ENCODE measurements at places on chromosomes 4 and X.

- no peak for DNase-seq
These were observed 711.8 kb upstream of the FAM241A start for GRCh38 chr4:111433441-111433840.

- no peak for DNase-seq
These were observed 73.7 kb downstream of the BEND2 start for GRCh38 chrX:18146954-18147353.

DNA sequence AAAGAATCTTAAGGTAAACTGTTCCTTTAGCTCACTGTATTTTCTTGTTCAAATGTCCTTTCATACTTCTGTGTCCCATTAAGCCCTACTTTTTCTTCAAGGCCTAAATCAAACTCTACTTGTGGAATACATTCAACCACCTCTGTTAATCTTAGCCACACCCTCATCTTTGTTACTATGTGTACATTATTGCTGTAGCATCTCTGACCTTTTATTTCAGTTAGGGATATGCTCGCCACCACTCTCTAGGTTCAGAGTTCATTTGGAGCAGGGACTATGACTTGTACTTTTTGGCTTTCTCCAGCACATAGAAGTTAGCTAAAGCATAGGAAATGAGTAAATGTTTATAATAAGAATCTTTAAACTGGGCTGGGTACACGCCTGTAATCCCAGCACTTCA, 6.8 kb upstream of the PNPLA4 start:
- DNase-seq, result no peak

- DNase-seq, result no peak
These were observed 3.1 kb downstream of the PHEX start for GRCh38 chrX:22035236-22035635.

DNA sequence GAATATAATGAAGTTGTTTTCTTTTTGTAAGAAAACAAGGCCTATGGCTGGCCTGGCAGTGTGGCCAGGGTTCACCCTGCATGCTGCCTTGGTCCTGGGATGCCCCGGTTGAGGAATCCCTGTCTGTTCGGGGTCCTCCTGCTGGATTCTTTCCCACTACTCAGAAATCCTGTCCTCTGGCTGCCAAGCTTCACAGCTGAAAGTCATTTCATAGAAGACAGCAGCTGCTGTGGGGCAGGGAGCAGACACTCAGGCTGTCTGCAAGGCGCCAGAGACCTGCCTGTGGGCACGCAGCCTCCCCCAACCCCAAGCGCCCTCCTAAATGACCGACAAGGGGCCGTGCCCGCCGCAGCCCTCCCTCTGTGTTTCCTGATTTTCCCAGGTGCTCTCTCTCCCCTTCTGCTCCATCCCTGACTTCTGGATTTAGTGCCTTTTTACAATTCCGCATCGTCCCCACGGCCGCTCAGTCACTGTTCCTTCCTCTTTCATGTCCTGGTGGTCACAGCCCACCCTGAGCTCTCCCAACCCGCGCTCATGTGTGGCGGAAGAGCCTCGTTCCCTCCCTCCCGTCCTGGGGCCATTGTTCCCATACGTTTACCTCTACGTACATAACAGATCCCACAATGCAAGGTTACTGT, 27.5 kb downstream of the ZFYVE28 start:
- no peak for DNase-seq

GRCh38 chrX:140360924-140361323, 143.9 kb downstream of the SOX3 start:
- no peak for DNase-seq

GRCh38 chr4:147580396-147580795, 36.8 kb upstream of the TMEM184C start:
- DNase-seq, result no peak

- DNase-seq, result no peak
These were observed 4.8 kb upstream of the DUSP9 start for GRCh38 chrX:153642051-153642654.

DNA sequence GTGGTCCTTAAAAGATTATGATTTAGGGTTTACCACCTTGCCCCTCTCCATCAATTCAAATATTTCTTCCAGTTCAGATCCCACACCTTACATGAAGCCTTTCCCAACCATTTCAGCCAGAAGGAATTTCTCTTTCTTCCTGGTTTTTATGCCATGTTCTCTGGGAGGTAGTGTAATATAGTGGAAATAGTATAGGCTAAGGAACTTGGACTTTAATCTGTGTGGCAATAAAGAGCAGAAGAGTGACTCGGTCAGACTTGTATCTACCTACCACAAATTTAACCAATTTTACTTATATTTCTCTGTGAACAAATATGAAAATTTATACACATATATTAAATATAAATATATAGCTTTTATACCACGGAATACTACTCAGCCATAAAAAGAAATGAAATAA, 18.4 kb upstream of the CISD2 start:
- no peak for DNase-seq

DNA sequence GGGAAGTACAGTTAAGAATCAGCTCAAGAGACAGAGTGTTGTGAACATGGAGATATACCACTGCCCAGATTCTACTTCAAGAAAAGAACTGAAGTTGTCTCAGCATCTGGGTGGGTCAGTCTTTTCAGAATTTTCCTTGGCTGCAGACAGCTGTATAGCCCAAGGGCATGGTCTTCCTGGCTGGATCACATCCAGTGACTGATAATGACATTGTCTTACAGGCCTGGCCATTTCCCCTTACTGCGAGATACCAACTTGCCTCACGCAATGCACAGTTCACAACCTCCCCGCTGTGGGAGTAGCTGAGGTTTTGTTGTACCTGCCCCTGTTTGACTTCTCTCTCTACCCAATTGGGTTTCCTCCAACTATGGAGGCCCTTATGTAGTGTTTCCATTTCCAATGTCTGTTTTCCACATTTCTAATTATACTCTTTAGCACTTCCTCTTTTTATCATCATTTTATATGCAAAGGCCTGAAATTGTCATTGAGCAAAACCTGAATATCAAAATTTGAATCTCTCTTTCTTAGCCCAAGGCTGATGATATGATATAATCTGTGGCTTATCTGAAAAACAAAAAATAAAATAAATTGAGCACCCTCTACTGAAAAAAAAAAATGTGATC, 209.1 kb downstream of the NAF1 start:
- DNase-seq, result no peak

- no peak for DNase-seq
These were observed 51.6 kb downstream of the NFKB1 start for GRCh38 chr4:102552781-102553180.

- no peak for DNase-seq
These were observed 15.7 kb upstream of the N4BP2 start for GRCh38 chr4:40040908-40041307.

DNA sequence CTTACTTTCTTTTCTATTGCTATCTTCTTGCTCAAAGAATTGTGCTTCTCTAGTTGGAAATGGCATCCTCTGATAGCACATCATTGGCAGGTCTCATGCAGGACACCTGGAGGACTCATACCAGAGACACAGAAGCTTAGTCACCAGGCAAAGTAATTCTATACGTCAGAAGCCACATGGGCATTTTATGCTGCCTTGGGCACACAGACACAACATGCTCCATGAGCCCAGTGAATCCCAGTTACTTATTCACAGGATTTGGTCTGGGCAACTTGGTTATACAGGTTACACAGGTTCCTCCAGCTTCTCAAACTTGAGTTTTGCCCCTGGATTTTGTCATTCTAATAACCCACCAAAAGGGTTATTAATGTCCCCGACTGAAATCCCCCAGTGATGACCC, 7.1 kb downstream of the RASSF6 start:
- DNase-seq, result no peak

- no peak for DNase-seq
These were observed 25.5 kb downstream of the GPRASP3 start for GRCh38 chrX:102745857-102746584.

GRCh38 chrX:21813612-21814368, 25.6 kb upstream of the MBTPS2 start:
- DNase-seq, result no peak

GRCh38 chr4:114109776-114110175, 130.3 kb upstream of the ARSJ start:
- DNase-seq, result no peak

DNA sequence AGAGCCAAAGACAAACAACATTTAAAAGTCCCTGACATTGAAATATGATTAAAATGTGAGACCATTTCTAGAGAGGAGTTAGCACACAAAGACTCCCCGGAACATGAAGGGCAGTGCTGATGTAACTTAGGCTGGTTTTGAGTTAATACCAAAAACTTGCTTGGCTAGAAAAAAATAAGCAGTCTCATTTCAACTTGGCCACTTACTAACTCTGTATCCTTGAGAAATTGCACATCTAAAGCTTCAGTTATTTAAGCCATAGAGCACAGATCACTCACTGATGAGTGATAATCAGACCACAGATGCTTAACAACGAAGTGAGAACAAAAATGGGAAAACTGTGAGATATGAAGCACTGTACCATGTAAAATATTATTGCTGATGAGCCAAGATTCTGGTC, 65.9 kb upstream of the MAOA start:
- no peak for DNase-seq

GRCh38 chr4:101199507-101200285, 147.6 kb downstream of the PPP3CA start:
- DNase-seq, result no peak

DNA sequence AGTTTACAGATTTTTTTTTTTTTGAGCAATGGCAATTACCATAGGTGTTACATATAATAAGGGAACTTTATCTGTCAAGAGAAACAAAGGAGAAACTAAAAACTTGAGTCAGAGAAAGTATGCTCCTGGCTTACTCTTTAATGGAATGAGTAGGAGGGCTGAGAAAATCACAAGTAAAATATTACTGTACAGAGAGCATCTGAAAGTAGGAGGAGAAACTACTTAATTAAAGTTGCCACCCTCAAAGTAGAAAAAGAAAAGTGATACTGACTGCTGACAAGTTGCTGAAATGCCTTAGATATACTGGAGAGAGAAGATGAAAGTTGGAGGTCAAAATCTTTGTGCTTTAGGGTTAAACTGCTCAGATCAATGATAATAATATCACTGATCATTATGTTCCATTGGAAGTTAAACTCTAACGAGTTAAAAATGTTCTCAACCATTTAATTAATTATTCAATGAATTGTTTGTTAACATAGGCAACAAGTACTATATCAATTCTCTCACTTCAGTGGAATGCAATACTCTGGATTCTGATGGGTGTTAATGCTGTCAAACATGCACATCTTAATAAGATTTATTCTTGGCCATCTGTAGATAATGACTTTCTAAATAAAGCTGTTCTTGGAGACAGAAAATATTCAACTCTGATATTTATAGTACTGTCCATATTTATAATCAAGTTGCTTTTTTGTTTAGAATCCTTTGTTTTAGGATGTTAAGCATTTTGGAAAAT, 61.2 kb upstream of the CAMK2D start:
- DNase-seq, result no peak

- no peak for DNase-seq
These were observed 16.2 kb downstream of the ZFYVE28 start for GRCh38 chr4:2402048-2402842.

DNA sequence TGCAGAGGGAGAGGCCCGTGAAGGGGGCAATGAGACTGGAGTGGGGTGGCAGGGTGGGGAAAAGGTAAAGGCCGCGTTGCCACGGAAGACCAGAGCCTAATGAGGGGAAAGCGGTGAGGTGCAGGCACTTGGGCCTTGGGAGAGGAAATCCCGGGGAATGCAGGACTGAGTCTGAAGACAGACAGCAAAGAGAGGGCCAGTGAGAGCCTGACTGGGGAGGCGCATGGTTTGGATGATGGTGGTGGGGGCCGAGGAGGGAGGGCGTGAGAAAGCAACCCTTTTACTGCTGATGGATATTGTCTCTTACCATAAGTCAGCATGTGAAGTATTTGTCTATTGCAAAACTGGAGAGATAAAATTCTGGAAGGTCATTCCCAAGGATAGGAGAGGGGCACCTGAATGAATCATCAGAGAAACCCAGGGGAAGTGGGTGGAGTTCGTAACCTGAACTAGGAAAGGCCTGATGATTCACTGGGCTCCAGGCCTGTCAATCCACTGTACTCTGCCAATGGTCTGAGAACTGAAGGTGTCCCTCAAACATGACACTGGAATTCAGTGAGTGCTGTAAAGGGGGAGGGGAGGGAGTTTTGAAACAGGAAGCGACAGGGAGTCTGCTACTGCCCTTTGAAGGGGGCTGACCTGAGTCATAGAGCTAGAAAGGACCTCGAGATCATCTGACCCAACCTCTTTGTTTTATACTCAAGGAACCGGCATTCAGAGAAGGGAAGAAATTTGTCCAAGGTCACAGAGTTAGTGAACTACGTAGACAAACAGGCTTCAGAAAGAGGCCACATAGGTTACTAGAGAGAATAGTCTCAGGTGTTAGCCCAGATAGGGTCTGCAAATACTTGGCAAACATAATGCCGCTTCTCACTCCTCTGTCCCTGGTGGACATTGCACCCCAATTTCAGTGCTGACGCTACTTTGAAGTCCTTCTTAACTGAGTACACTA, 52.2 kb downstream of the NALF2 start:
- no peak for DNase-seq

DNA sequence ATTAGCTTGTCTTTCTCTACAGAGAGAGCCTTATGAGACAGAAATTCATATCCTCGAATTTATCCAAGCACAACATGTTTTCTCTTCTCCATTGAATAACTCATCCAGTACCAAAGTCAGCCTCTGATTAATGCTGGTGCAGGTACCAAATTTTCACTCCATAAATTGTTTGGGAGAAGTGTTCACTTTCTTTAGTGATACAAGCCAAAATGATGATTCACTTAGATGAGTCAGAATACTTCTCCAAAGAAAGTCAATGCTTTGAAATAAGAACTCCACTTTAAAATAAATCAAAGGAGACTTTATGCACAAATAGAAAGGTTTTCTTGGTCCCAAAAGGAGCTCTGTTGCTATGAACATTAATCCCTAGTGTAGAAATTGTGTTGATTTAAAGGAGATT, 60.2 kb downstream of the MAOB start:
- no peak for DNase-seq

DNA sequence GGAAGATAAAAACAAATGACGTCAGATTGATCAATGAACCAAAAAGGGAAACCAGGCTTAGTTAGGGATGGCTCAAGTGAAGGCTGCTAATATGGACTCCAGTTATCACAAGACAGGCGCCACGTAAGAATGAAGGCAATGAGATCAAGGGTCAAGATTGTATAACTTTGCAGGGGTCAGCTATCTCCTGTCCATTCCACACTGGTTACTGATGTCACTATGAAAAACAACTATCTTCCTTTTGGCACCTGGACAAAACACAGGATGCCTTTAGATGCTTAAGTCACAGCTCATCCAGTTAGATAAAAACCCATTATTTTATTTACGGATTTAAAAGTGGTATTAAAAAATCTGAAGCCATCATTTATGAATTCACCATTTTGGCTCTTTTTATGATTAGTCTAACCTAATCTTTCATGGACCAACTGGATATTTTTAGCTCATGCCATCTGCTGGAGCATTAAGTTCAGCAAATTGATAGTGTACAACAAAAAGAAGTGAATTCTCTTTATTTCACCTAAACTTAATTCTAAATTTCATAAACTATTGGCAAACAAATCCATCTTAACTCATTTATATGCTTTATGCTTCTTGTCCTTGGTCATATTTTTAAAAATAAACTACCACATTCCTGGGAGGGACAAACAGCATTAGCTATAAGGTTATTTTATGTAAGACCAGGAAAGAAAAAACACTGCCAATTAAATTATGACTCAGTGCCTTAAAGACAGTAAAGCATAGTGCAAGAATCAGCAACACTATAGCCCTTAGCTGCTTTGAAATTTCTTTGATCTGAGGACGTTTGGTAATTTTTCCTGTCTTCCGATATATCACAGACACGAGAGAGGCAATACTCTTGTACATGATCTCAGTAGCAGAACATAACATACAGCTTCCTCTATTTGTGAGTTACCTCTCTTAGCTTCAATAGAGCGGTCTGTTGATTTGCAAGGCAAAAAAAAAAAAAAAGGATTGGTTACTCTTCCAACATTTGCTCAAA, 27.0 kb downstream of the DHX15 start:
- DNase-seq, result no peak

Data from brain pericyte (primary cell).